SHP77 (cell line): ENCODE measurements at places on chromosomes 2 and 18.

- DNase-seq: no peak
Observed at GRCh38 chr18:22257022-22257543, 87.7 kb downstream of the GATA6 start.

- DNase-seq: no peak
Observed at GRCh38 chr2:37551783-37552182, 119.7 kb downstream of the CDC42EP3 start.

- peak; percentile 16 for DNase-seq
Observed at GRCh38 chr18:46343931-46344372, 239.8 kb downstream of the HAUS1 start.

- DNase-seq: no peak
Observed at GRCh38 chr18:48688961-48689360, 150.1 kb downstream of the CTIF start.

GRCh38 chr2:19685731-19686130 lies 216.1 kb downstream of the TTC32 start:
- no peak for DNase-seq

DNA sequence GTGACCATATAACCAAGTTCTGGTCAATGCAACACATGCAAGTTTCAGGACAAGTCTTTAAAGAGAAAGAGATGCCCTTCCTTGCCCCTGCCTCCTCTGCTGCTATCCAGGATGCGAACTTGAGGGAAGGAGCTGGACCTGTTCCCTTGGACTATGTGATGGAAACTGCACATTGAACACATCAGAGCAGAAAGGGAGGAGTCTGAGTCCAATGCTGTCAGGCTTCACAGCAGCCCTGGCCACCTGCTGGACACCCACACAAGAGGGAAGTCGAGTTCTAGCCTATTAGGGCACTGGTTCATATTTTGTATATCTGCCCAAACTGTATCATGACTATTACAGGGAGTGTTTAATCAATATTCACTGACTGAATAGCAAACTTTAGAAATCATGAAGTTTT lies 38.3 kb upstream of the TEX51 start:
- no peak for DNase-seq

DNA sequence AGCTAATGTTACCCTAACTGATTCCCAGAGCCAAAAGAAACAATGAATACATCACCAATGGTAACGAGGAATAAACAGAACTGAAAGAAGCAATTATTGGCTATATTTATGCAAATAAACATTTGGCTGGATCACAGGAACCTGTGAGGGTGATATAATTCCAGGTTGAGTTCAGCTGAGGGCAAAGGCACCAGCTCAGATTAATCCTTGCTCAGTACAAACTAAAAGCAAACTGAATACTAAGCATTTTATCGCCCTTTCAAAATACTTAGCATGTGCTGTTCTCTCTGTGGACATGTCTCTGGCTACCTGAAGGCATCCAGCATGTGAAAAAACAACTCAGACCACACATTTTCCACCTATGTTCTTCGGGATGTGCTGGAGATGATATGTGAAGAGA lies 791.7 kb downstream of the METTL4 start:
- DNase-seq: no peak

GRCh38 chr2:121055088-121055487 lies 229.9 kb downstream of the TFCP2L1 start:
- no peak for DNase-seq

GRCh38 chr2:238160206-238161129 lies 1.7 kb downstream of the ERFE start:
- DNase-seq: no peak

DNA sequence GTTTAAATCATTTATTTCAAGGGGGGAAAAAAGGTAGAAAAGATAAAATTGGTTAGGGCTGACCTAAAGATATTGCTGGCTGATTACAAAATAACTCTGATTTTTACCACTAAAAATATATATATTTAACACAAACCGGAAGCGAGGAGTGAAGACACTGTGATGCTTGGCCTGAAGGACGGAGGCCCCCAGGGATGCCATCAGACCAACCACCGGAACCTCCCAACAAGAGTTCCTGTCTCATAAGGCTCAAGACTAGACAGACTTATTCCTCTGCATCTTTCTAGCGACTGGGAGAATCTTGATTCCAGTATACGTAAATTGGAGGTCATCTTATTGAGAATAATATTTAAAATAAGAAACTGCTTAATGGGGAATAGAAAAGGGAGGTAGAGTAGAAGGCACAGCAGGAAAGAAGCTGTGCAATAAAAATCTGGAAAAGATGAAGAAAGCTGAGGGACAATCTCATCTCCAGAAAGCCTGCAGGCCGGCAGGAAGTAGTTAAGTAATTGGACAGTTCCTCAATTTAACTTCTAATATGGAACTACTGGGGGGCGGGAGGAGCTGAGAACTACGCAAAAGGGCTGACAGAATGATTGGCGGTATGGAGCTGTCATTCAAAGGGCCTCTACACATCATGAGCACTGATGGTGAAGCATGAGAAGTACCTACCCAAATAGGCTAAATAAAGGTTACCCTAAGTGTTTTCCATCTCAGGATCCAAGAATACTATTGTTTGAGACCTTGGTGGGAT lies 91.1 kb downstream of the DTNB start:
- no peak for DNase-seq

DNA sequence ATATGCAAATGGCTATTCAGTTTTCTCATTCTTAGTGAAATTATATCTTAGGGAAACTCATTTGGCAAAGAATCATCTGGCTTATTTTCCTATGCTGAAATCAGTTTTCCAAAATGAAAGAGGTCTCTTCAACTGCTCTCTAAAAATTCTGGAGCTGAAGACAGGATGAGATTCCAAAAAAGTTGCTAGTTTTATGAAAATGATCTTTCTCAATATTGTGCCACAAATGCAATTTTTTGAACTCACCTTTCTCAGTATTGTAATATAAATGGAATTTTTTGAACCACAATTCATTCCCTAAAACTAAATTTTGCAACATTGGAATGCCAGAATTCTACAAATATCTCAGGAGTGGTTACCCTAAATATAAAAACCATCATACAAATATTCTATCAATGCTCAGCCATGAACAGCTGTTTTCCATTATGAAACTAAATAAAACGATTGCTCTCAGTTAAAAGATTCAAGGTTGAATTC lies 147.7 kb upstream of the PKDCC start:
- DNase-seq: no peak

DNA sequence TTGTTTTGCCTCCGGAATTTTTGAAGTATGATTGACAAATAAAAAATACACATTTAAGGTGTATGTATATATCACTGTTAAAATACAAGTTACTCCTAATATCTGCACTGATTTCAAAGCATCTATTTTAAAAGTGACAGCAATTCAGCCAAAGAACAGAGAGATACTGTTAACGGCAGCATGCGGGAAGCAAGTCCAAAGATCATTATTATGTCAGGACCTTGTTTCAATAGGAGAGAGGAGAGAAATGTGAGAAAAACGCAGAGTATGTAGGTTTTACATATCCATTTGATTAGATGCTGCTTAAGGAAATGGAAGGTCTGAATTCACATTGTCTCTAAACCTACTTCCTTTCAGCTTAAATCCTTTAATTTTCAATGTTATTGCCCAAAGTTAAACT lies 545.5 kb upstream of the SLC8A1 start:
- DNase-seq: no peak

GRCh38 chr2:15142069-15142689 lies 419.0 kb downstream of the NBAS start:
- DNase-seq: peak; percentile 98

GRCh38 chr2:200587007-200587616 lies 1.3 kb downstream of the AOX1 start:
- no peak for DNase-seq

DNA sequence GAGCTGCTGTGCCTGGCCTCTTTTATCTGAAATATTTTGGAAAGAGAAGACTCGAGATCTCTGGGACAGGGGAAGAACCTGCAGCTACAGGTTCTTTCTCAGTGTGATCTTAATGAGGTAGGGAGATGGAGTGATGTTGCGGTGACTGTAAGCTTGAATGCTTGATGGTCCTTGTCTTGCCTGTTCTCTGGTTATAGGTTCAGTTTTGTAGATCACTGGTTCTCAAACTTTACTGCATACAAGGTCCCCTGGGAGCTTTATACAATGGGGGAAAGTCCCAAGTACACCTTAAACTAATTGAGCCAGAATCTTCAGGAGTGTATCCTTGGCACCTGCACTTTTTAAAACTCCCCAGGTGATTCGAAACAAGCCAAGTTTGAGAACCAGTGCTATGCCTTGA lies 136.7 kb upstream of the CXCR4 start:
- DNase-seq: no peak

DNA sequence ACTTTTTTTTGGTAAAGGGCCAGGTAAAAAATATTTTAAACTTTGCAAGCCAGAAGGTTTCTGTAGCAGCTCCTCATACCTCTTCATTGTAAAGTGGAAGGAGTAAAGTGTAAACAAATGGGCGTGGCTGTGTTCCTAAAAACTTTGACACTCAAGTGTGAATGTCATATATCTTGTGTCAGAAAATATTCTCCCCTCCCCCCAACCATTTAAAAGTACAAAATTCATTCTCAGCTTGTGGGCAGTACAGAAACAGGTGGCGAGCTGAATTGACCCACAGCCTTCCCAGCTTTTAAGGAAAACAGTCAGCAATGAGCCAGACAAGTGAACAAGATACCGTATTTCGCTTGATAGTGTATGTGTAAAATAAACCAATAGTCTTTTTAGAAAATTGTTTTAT lies 4.0 kb downstream of the YPEL5 start:
- no peak for DNase-seq

DNA sequence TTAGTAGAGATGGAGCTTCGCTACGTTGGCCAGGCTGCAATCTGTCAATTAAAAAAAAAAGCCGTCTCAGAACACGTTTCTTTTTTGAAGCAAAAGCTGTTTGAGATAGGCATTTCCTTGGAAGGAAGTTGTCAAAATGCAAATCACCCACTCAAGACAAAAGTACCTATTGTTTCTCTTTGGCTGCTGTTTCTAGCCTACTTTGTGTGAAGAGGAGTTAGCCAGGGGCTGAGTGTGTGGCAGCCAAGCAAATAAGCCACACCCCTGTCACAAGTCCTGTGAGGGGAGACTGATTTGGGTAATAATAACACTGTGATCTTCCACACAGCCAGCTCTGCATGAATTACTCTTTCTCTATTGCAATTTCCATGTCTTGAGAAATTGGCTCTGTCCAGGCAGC lies 47.4 kb upstream of the CDCA7 start:
- no peak for DNase-seq

- DNase-seq: no peak
Observed at GRCh38 chr2:240351088-240351741, 84.2 kb upstream of the GPC1 start.

DNA sequence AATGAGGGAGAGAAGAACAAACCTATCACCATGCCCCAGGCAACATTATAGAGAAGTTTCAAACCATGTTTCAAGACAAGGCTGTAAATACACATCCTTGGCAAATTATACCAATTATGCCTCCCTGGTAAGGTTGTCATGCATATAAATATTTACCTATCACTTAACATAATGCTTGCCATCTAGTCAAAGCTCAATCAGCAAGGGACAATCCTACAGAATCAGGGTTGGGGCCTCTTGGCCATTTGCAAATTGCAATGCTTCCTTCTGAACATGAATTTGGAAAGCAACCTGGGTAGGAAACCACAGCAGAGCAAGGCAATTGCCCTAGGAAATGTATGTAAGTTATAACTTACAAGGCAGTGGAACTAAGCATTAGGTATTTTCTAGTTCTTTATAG lies 907.2 kb upstream of the CDH2 start:
- no peak for DNase-seq

DNA sequence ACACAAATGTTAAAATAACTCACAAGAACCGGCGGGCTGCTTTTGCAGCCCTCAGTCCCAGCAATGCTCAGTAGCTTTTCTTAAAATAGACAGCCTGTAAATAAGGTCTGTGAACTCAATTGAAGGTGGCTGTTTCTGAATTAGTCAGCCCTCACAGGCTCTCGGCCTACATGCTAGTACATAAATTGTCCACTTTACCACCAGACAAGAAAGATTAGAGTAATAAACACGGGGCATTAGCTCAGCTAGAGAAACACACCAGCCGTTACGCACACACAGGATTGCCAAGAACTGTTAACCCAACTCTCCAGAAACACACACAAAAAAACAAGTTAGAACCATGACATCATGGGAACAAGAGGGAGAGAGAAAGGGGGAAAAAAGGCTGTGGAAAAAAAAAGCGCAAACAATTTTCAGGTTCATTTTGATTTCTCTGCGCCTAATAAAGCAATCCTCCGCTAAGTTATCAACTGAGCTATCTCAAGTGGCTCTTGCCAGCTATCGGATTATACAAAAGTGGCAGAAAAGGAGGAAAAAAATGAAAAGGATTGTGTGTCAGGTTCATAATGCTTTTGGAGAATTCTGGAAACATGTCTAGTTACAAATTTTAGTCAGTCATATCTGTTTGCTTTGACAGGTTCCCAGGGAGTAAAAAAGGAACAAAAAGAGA lies 89.1 kb downstream of the ZEB2 start:
- no peak for DNase-seq

- no peak for DNase-seq
Observed at GRCh38 chr18:6866552-6867085, 137.1 kb downstream of the ARHGAP28 start.

DNA sequence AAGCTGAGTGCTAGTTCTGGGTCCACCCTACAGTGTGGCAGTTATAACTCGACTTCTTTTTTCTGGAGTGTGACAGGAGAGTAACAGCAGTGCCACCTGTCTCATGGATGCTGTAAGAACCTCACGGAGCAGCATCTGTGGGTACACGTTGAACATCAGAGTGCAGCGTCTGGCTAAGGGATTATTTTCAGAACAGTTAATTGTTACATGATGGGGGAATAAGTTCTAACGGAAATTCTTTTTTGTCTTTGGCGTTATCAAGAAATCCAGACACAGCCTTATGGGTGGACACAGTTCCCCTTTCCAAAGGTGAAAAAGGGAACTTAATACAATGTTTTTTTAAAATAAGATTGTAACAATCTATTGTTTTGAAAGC lies 28.3 kb upstream of the TOGARAM2 start:
- DNase-seq: no peak

DNA sequence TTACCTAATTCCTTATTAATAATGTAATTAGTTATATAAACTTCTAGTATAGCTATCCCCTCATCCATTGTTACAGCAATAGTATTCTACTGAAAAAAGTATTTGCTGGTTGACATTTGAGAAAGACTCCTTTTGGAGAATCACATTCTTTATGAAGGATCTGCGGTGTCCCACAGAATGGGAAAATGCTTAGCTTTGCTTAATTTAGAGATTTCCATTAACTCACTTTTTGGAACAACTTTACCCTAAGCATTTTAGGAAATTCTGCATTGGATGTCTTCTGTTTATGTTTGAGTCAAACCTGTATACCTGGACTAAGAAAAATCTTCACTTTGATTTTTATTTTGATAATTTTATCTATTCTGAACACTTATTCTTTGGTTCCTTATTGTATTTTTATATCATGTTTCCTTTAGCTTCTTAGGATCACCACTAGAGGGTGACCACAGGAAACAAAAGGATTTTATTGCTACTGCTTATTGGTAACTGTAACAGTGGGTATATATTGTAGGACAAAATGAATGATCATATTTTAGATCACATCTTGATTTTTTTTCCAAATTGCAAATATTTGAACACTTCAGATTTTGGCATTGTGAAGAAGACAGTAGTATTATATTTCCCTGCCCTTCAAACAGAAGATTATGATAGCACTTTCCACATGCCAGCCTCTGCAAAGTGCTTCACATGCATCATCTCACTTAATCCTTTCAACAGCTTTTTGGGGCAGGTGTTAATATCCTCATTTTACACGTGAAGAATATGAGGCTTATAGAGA lies 79.6 kb downstream of the MIB1 start:
- DNase-seq: no peak
